ENCODE measurements at places on chromosomes 2 and 18.

GRCh38 chr2:1702186-1702565, 42.1 kb downstream of the PXDN start:
- DNase-seq = no peak

- no peak for DNase-seq
Observed at GRCh38 chr2:55134316-55134706, 84.1 kb upstream of the RTN4 start.

DNA sequence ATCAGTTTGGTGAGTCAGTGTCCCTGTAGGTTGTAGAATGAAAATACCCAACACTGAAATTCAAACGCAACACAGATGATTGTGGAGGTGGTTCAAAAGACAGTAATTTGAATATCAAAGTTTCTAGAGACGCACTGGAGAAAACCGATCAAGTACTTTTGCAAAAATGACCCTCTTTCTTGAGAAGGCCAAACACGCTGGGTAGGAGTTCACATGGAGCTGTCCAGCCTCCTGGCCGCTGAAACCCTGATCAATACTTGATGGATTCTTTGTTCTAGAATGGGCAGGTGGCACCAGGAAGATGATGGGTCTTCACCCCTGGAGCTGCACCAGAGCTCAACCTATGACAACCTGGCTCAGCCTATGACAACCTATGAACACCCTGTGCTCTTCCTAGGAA, 39.7 kb upstream of the UBE2F start:
- no peak for DNase-seq

GRCh38 chr2:196080526-196080925, 11.9 kb upstream of the DNAH7 start:
- no peak for DNase-seq

DNA sequence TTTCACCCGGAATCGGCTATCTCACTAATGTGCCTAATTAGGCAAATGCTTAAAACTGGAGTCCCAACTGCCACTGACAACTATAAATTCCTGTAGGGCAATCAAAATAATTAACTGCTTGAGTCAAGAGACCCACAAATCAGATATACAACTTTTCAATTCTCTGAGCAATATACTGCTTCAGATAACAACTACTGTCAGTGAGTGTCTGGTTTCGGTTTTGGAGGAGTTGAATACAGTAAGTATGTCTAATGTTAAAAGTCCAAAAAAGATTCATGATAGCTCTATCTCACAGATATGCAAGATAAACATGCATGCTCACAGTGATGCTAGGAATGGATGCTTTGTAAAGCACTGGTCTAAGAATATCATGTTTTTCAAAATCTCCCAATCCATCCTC, 283.3 kb downstream of the NRXN1 start:
- no peak for DNase-seq

GRCh38 chr2:241726459-241726858, 8.0 kb upstream of the D2HGDH start:
- DNase-seq = no peak

DNA sequence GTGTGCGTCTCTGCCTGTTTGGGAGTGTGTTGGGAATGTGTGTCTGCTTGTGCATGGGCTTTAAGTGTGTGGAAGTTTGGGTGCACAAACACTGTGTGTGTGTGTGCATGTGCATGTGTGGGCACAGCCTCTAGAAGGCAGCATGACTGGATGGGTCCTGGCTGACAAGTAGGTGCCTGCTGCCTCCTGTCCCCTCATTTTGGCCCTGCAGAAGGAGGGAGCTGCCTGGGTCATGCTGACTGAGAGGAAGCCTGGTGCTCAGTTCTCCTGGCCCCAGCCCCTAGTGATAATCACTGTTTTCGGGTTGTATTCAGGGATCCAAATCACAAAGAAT, 34.1 kb downstream of the GLI2 start:
- DNase-seq = no peak

DNA sequence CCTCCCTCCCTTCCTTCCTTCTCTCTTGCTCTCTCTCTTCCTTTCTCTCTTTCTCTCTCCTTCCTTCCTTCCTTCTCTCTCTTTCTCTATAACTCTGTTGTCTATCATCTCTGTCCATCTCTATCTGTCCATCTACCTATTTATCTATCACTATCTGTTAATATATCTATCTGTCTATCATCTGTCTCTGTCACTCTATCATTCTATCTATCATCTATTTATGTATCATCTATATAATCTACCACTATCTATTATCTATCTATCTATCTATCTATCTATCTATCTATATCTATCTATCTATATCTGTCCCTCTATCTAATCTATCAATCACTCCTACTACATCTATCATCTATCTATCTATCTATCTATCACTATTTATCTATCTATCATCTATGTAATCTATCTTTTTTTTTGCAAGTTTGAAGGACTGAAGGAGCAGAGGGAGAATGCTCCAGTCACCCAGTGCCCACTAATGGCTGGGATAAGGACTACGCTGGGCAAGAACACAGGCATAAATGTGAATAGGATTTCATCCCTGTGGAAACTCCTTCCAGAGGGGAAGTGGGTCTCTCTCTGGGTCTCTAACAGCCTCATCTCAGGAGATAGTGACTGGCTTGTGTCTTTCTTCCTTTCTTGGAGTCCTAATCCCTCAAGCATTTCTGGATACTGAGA, 427.0 kb downstream of the LPIN1 start:
- DNase-seq = no peak

Measured in T follicular helper cell (primary cell).